Fibroblast of the conjunctiva (primary cell): ENCODE measurements at places on chromosomes 12 and 14.

GRCh38 chr14:101959277-101959676 lies 5.1 kb upstream of the DYNC1H1 start:
- no peak for DNase-seq

- no peak for DNase-seq
Observed at GRCh38 chr14:89907655-89908054, 46.9 kb downstream of the EFCAB11 start.

DNA sequence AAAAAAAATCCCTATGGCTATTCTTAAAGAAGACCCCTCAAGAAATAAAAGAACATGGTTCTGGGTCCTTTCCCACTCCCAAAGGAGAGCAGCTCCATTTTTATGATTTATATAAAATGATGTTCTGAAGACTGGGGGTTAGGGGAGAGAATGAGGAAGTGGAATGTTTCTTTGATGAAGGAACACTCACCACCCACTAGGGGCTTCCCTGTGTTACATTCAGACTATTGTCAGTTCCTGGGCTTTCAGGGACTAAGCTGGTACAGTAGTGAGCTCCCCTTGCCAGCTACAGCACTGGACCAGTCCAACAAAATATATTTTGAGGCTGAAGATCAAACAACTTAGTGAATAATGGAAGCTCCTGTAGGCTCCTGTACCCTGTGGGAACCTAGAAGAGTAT lies 98.9 kb downstream of the HMGA2 start:
- DNase-seq = no peak

- DNase-seq = no peak
Observed at GRCh38 chr12:121795034-121795968, 1.8 kb upstream of the RHOF start.

GRCh38 chr12:3207175-3207574 lies 130.0 kb downstream of the TSPAN9 start:
- DNase-seq = no peak

DNA sequence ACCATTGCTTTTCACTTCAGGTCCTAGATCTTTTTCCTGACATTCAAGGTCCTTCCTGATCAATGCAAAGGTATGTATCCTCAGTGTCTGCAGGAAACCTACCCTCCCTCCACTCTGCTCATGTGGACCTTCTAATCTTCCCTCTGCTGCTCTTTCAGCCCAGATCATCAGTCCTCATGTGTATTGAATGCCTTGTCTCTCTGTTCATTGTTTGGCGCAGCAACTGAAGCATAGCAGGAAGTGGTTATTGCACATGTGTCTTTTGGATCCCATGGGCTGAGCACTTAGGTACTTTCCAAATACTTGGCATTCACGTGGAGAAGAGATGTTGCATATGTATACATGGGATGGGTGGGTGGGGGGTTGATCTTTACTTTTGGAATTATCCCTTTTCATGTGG lies 4.3 kb upstream of the NIN start:
- no peak for DNase-seq

DNA sequence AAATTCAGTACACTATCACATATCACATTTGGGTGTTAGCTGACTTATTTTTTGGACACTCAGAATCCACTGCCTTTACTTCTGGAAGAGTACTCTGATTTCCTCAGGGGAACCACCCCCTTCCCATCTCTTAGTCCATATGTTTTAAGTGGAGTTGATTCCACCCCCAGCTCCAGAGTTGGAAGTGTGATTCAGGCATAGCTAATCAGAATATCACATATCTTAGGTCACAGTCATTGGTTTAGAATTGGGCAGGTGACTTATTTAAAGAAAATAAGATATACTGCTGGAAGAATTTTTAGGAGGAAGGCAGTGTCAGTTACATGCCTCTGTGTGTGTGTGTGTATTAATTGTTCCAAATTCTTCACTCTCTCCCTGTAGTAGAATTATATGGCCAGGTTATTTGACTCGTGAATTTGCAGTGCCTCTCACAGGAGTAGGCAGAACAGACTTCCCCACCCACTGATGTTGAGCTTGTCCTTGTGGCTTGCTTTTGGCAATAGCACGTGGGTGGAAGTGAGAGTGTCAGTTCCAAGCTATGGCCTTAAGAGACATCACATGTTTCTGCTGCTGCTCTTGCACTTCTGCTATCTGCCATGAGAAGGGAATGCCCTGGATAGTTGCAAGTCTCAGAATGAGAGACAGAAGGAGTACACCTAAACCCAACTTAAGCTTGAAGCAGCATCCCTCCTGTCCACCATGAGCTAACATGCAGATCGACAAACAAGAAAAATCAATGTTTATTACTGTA lies 6.4 kb upstream of the GAS2L3 start:
- no peak for DNase-seq
